ENCODE measurements at places on chromosomes 11 and 22.

DNA sequence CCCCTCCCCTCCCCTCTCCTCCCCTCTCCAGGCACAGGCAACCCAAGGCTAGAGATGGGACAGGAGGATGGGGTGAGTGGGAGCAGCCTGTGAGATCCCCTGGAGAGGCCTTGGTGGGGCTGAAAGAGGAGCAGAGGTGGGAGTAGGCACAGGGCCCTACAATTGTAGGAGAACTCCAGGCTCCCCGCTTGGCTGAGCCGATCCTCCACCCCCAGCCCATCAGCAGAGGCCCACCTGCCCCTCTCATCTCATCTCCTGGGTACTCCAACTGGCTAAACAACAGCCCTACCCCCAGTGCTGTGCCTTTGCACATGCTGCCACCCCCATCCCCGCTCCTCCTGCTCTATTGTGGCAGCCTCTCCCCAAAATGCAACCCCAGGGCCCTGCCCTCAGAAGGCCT is 52.0 kb upstream of the A4GALT start:
- ATAC-seq, result no peak

DNA sequence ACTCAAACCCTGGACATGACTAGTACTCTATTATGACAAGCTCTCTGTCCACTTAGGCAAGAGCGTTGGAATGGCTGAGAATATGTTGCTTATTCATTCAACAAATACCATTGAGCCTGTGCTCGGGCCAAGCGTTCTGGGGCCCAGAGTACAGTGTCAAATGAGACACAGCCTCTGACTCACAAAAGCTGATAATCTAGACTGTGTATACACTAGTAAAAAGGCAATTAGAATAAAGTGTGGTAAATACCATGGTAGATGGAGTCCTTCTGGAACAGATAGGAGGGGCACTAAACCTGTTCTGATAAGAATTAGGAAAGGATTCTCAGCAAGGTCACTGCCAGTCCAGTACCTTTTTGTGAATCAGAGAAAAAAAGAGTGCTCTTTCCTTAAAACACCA is 24.7 kb downstream of the KCNE3 start:
- ATAC-seq, result no peak

GRCh38 chr11:93528757-93529645 is 14.2 kb downstream of the SMCO4 start:
- no peak for ATAC-seq

GRCh38 chr11:34680918-34681586 is 60.2 kb downstream of the EHF start:
- no peak for ATAC-seq

GRCh38 chr22:25688627-25689026 is 53.4 kb upstream of the MYO18B start:
- no peak for ATAC-seq

DNA sequence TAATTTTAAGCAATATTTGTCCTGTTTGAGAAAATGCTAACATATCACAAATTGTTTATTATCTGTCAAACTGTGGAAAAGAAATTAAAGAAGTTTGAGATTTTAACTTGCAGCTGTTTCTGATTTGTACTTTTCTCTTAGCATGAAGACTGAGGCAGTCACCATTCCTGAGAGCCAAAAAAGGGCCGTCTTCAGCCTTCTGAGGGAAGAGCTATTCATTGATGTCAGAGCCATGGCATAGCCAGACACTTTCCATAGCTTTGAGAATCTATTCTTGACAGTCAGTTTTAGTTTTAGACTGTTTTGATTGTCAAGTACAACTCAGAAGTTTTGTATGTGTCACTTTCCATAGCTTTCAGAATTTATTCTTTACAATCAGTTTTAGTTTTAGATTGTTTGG is 32.1 kb downstream of the YAP1 start:
- ATAC-seq, result peak; percentile 59

DNA sequence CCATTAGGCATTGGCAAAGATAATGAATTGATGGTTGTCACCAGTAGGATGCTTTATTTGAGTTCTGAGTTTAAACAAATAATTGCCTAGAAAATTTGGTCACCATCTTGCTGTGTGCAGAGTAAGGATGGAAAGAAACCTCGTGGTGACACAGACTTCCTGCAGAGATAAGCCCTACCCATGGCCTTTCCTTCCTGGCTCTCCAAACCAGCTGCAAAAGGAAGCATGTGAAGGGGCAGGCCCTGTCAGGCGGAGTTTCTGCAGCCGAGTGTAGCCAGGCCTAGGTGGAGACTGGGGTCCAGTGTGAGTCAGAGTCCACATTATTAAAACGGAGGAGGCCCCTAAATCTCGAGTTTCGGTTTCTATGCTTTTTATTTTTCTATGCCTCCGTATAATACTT is 83.1 kb upstream of the ADSL start:
- no peak for ATAC-seq

DNA sequence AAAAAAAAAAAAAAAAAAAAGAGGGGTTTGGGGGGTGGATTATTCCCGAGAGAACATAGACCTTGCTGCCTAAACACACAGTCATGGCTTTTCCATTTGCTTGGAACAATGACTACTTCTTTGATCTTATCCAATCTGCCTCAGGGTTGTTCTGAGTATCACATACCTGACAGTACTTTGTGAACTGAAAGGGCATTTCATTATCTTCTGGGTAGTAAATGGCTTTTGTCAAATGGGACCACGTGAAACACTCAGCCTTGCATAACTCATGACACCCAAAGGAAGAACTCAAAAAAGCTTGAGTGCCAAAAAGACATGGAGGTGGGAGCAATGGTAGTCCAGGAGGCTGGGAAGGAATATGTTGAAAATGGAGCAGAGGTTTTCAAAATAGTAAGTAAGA is 123.2 kb upstream of the BID start:
- no peak for ATAC-seq

DNA sequence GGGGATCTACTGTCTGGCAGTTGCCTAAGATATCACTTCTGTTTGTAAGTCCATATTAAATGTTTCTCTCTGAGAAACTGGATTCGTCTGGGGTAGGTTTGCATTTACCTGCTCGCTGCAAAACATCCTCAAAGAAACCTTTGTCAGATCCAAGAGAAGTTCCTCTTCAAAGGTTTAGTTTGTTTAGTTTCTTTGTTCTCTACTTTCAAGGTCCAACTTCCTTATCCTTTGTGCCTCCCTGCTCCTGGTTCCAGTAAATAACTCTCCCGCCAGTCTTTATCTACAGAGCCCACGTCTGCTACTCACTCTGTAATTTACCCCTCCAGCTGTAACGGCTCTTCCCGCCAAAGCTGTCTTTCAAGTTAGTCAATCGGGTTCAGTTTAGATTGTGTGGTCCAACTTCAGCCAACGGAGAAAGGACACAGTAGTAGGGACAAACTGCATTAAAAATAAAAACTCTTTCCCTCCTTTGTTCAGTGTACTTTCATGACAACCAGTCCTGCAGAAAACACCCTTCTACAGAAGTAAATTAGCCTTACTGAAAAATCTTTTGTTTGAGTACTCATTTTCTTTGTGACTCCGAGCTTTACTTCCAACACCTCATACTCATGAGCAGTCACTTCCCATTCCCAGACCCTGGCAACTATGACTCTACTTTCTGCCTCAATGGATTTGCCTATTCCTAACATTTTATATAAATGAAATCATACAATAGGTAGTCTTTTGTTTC is 41.0 kb downstream of the TMPRSS5 start:
- ATAC-seq, result no peak

DNA sequence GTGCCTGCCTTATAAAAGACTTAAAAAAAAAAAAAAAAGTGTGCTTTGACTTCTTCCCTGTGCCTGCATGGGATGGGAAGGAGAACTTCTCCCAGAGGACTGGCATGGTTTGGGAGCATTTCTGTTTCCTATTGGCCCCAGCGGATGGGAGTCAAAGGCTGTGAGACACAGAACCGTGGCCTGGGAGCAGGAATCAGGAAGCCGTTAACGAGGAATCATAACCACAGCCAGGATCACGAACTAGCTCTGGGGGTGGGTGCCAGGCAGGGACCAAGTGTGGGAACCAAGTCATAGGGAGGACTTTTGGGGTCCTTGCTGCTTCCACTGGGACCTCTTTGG is 526 bp downstream of the C1QTNF6 start:
- ATAC-seq, result peak; percentile 48

- ATAC-seq, result peak; percentile 64
Measured at GRCh38 chr22:45969414-45969799, 7.6 kb downstream of the WNT7B start.

GRCh38 chr11:65304110-65304509 is 10.6 kb upstream of the CDC42EP2 start:
- no peak for ATAC-seq

- ATAC-seq, result no peak
Measured at GRCh38 chr11:125192717-125193415, 28.3 kb downstream of the PKNOX2 start.

- ATAC-seq, result no peak
Measured at GRCh38 chr11:134945993-134946392, 534.0 kb upstream of the B3GAT1 start.

- ATAC-seq, result no peak
Measured at GRCh38 chr11:115598257-115598901, 94.2 kb upstream of the CADM1 start.

GRCh38 chr11:235609-235996 is 539 bp downstream of the SIRT3 start:
- ATAC-seq, result peak; percentile 25

DNA sequence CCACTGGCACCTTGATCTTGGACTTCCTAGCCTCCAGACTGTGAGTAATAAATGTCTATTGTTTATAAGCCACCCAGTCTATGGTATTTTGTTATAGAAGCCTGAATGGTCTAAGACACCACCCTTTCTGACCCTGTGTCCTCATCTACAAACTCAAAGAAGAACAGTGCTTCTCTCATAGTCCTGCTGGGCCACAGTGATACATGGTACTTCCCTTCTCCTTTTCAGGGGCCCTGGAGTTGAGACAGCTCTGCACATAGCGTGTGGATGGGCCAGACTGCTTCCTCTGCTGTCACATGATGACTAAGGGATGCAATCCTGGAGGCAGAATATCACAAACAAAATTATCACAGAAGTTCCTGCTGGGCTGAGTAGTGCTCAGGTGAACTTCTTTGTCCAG is 5.0 kb downstream of the KCNJ11 start:
- ATAC-seq, result no peak

GRCh38 chr11:17906436-17906835 is 106.4 kb downstream of the SERGEF start:
- peak; percentile 77 for ATAC-seq

DNA sequence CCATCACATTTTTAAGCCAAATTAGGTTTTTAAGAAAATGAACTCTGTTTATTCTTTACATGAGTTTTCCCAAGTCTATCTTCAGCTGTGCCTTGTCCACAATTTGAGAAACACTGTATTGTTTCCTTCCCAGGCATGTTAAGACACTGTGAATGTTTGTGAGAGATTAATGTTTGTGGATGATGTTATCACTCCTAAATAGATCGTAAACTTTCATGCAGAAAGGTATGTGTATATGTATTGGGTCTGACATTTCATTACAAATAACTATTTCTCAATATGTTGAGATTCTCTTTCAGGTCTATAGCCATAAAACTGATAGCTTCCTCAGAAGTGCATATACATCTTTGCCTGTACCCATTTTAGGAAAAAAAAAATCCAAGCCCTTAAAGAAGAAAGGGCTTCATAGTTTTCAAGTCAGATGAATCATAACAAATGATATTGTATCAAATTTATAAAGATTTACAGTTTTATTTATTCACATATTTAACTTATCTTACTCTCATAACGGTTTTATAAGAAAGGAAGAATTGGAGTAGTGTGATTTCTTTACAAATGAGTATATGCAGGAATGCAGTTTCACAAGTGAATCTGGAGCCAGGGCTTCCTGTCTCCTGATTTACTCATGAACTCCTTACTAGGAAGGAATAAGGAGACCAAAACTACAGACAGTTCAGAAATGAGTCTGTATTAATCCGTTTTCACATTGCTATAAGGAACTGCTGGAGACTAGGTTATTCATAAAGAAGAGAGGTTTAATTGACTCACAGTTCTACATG is 11.2 kb downstream of the OR8D1 start:
- ATAC-seq, result no peak

DNA sequence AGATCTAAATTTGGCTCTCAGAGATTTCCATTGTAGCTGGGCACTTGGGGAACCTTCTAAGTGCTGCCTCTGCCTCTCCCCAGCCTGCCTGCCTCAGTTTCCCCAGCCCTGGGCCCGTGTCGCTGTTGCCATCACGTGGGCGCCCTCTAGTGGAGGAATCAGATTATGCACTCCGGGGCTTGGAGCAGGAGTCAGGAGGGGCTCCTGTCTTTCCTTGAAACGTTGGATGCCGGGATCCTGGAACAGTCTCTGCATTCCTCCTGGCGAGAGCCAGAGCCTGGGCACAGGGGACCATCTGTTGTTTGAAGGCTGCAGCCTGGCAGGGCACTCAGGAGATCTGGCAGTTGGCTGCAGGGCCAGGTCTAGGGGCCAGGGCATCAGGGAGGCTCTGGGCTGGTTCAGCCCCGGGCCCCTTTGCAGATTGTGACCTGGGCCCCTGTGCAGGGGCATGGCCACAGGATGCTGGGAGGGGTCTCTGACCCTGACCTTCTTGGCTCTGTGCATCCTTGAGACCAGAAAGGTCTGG is 71.6 kb downstream of the LRP5 start:
- ATAC-seq, result peak; percentile 78

DNA sequence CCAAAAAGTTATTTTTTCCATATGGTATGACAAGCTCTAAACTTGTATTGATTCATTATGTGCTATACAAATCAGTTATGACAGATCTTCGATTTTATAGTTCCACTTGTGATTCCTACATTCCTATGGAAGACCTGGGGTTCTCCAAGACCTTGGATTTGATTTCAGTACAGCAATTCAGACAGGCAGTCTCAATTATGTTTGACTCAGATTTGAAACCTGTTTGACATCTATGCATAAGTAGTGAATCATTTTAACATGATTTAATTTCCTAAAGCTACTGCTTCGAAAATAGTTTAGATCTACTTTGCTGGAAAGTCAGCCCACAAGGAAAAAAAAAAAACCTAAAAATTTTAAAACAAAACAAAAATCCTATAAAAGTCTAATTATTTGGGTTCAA is 820.4 kb downstream of the LUZP2 start:
- ATAC-seq, result no peak

DNA sequence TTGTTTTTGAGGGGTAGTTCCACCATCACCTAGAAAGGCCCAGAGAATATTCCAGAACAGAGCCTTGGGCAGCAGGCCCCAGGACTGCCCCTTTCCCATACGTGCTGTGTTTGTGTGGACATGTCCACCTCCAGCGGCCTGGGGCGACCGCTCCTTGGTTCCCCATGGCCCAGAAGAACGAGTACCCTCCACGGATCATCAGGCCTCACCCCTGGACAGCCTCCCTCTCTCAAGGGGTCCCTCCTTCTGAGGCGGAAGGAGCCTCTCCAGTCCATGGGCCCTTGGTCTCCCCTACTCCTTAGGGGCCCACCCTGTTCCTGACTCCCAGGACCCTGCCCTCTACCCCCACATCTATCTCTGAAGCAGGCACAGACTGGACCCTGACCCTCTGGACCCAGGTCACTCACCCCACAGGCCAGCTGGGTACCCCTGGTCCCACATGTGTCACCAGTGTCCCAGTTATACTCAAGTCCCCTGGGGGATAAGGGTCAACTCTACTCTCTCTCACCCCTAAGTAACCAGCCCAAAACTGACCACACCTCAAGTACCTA is 32.6 kb downstream of the IGLL5 start:
- ATAC-seq, result no peak

Data from SK-N-SH treated with all-trans-retinoic acid at 6 μM for 48 hours (cell line).